Anterior cingulate cortex (tissue), 58 donors: ENCODE measurements at places on chromosomes 16 and 17.

- DNase-seq = no peak
Measured at GRCh38 chr16:56102183-56102686, 89.1 kb upstream of the GNAO1 start.

- no peak for DNase-seq
Measured at GRCh38 chr16:65481956-65482355, 360.1 kb upstream of the CDH11 start.

DNA sequence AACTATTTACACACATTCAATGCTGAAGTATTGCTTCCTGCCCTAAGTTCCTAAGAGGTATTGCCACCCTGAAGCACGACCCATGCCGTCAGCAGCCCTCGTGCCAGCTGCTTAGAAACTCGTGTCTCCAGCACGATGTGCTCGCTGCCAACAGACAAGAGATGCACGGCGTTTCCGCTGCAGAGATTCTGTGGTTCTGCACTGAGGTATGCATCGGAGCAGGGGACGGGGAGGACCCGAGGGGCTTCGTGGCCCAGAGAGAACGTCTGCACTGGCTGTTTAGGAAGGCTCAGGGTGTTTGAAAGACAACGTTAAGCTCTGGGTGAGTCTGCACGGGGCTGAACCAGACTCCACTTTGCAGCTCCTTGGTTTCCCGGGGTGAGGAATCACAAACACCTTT, 82.7 kb upstream of the CREBBP start:
- DNase-seq = no peak

- DNase-seq = peak; percentile 46
Measured at GRCh38 chr17:17079761-17080160, 37.5 kb downstream of the MPRIP start.

DNA sequence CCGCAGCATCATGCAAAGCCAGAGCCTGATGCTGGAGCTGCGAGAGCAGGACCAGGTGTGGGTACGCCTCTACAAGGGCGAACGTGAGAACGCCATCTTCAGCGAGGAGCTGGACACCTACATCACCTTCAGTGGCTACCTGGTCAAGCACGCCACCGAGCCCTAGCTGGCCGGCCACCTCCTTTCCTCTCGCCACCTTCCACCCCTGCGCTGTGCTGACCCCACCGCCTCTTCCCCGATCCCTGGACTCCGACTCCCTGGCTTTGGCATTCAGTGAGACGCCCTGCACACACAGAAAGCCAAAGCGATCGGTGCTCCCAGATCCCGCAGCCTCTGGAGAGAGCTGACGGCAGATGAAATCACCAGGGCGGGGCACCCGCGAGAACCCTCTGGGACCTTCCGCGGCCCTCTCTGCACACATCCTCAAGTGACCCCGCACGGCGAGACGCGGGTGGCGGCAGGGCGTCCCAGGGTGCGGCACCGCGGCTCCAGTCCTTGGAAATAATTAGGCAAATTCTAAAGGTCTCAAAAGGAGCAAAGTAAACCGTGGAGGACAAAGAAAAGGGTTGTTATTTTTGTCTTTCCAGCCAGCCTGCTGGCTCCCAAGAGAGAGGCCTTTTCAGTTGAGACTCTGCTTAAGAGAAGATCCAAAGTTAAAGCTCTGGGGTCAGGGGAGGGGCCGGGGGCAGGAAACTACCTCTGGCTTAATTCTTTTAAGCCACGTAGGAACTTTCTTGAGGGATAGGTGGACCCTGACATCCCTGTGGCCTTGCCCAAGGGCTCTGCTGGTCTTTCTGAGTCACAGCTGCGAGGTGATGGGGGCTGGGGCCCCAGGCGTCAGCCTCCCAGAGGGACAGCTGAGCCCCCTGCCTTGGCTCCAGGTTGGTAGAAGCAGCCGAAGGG, 24.2 kb downstream of the C1QTNF1 start:
- no peak for DNase-seq

DNA sequence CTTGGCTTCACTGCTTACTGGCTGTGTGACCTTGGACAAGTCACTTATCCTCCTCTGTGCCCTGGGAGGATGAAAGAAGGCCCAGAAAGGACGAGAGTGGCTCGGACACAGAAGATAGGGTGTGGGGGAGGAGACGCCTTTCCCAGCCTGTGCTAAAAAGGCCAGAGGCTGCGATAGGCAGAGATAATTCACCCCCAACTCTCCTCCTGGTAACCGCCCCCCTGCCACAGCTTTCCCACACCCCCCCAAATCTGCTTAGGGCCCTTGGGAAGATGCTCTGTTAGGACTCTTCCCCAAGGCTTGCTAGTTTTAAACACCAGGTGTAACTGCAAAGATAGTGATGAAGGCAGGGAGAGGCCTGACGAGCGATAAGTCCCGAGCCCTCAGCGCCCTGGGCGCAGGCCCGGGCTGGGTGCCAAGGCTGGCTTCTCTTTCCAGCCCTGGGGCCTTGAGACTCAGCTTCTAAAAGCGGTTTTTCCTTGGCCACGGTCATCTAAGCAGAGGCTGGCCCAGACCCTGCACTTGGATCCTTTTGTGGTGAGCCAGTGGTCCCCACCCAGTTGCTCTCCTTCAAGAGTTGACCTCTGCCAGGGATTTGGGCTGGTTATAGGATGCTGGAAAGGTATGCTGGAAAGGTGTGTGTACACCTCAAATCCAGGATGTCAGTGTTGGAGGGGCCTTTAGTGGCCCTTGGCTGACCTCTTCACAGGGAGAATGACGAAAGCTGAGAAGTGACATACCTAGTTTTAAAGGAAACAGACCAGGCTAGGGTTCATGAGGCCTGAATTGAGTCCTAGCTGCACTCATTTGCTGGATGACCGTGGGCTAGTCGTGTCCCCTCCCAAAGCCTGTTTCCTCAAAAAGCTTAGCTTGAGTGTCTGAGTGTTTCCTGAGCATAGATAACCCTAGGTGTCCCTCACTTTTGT, 3.4 kb upstream of the PPP1R9B start:
- DNase-seq = no peak

- DNase-seq = no peak
Measured at GRCh38 chr17:82184761-82185160, 27.9 kb downstream of the CCDC57 start.

DNA sequence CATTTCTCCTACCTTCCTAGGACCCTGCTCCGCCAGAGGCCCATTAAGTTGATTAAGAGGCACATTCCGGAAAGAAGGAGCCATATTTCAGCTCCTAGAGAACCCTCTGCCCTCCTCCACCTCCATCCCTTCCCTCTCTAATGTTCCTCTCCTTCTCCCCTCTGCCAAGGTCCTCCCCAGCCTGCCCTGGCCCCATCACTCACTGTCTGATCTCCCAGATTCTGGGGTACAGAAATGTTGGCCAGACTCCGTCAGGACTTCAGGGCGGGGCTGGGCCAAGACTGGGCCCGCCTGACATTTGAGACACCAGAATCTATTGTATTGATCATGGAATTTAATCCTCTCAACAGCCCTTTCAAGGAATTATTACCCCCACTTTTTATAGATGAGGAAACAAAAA, 136.1 kb downstream of the TMEM132E start:
- DNase-seq = no peak
